ENCODE measurements at places on chromosomes 6 and 20.

DNA sequence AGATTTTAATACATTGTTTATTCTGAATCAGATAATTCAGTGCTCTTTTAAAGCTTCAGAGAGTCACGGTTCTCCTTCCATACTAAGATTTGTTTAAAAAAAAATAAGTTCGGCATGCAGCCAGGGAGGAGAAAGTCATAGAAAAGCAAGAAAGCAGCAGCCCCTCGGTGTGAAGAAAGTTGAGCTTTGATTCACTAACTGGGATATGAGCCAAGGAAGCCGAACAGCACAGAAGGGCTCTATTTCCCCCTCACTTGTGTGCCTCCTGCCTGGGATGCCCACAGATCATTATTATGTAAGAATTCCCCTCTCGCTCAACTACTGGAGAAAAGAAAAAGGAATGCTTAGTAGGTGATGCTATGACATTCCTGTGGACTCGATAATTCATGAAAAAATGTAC is 69.3 kb upstream of the SYNJ2 start:
- peak; percentile 39 for DNase-seq

GRCh38 chr20:59831916-59832270 is 101.5 kb downstream of the SYCP2 start:
- no peak for DNase-seq

DNA sequence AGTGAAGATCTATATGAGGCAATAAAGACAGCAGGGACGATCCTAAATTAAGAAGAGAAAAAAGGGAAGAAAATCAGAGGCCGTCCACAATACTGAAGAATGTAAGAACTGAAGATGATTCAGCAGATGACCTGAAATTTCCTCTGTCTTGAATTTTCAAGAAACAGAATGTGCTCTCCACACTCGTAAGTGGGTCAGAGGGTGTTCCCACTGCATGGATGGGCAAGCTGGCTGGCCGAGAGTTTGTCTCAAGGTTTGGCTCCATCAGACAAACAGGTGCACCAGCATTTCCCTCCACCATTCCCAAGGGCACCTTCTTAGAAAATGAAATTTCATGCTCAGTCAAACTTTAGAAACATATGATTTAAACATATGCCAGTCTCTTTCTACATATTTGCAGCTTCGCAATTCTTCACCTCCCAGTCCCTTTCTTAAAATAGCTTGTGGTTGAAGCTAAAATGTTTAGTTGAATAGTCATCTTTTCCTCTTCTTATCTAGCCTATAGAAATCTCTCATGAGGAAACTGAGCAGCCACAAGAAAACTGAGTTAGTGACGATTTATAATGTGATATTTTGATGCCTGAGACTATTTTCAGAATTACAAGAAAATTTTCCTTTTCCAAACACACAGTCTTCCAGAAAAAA is 576.4 kb downstream of the PRKN start:
- DNase-seq = no peak

DNA sequence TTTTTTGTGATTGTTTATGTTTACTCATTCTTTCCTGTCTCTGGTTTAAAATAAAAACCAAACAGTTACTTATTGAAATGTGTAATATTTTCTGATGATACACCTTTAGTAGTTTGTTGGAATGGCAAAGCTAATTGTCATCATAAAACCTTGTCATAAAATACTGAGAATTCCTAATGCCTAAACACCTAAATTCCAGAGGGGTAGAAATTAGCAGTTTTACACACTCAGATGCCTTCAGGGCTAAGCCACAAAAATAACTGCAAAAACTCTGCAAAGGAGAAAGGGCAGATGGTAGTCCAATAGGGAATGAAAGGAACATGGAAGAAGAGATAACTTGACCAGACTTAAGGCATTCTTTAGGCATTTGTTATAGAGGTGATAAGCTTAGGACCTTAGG is 30.3 kb downstream of the FAM83B start:
- DNase-seq = no peak
